CD4-positive, alpha-beta T cell treated with Interleukin-4 for 4 hours (primary cell): ENCODE measurements at places on chromosomes 12 and 14.

DNA sequence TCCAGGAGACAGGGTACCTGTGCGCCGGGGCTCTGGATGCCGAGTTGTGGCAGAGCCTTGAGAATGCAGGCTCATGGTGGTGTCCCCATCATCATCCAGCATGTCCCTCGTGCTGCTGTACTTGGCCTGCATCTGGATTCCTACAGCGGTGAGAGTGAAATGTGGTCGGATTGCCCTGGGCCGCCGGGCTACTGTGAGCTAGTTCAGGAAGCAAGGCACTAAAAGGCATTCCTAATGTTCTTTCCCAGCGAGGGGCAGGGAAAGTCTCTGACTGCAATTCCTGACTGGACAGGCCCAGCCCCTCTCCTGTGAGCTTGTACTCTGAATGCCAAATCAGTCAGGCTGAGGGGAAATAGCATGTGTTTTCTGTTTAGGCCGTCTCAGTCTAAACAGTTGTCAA lies at the start of gene CLEC1A:
Gene CLEC1A (minus strand): TSS at position 195 of the 400 bp plus-strand sequence. CDS start 63 bp downstream, at position 132.
- DNase-seq, result no peak

GRCh38 chr14:91171291-91171690 lies 57.4 kb downstream of the DGLUCY start:
- DNase-seq, result no peak

DNA sequence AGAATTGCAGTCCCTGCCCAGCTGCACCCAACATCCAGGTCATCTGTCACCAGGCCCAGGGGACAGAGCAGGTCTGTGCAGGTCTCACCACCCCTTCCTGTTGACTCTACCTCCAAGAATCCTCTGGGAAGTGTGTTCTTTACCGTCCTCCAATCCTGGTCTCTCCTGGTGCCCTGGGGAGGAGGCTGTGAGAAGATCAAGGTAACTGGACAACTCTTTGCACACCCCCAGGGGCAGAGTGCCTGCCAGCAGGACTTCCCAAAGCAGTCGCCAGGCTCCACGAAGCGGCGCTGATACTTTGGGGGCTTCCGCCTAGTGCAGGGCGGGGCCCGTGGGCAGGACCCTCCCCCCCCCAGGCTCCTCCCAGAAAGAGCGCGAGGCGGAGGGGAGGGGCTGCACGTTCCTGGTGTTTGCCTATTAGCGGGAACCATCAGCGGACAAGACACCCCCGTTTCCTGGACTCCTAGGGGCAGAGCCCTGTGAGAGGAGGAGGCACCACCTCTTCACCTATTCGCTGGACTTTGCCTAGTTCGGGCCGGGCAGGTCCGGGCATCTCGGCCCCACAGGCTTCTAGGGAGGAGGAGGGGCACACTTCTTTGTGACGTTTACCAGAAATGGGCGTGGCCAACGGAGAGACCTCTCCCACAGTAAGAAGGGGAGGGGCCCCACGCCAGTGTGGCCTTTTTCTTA lies 918.0 kb downstream of the AACS start:
- DNase-seq, result no peak

DNA sequence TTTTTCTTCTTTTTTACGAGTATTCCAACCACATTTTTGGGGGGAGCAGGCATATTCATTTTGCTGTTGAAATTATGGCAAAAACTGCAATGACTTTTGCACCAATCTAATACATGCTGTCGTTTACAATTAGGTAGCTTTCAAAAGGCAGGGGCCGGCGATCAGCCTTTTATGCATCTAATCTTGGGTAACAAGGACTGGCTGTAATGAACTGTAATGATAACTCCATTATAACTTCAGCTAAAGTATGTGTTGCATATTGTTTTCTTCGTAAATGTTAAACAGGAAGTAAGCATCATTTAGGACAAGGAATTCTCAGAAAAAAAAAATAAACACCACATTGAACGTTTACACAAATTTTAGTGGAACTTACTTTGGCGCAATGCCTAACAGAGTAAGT lies 30.3 kb upstream of the KLRF1 start:
- no peak for DNase-seq

- DNase-seq, result no peak
Measured at GRCh38 chr14:42563313-42563712, 956.6 kb downstream of the LRFN5 start.

DNA sequence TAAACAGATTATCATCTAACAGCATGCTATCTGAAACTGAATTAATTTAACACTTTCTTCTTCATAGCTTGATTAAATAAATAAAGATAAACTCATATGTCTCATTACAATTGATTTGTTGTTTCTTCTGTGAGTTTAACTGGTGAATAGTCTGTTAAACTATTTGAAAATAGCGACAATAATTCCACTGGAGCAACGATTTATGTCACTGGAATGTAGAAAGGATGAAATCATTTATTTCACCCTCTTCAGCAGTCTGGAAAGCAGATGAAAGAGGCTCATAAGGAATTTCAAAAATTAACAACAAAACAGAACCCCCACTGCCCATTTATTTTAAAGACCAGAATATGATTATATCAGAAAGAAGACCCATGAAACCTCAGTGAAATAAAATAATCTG lies 1165.1 kb upstream of the USP15 start:
- no peak for DNase-seq

DNA sequence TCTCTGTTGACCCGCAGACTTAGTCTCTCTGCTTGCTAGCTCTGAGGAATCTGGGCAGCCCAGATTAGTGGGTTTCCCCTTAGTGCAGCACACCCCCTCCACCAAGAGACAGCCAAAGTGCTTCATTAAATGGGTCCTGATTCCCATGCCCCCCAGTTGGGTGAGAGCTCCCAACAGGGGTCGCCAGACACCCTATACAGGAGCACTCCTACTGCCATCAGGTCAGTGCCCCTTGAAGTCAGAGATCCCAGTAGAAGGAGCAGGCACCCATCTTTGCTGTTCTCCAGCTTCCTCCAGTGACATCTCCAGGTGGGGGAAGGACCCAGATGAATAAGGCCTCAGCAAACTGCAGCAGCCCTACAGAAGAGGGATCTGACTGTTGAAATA lies 36.7 kb upstream of the C14orf132 start:
- no peak for DNase-seq

- DNase-seq, result no peak
Measured at GRCh38 chr12:1324910-1325309, 269.5 kb downstream of the FBXL14 start.
